ENCODE measurements at places on chromosomes 13 and 19.

GRCh38 chr13:46184277-46184699 is 2.3 kb upstream of the LCP1 start:
- no peaks in the 10 kb centered on the region for H3K27me3 ChIP-seq
- H3K27ac ChIP-seq: no peak overlapping the region
- DNase-seq: no peak
- no peak overlapping the region for H3K4me3 ChIP-seq
- peaks cover 24% of the 10 kb centered on the region for H3K4me1 ChIP-seq
- no peaks in the 10 kb centered on the region for H3K36me3 ChIP-seq

DNA sequence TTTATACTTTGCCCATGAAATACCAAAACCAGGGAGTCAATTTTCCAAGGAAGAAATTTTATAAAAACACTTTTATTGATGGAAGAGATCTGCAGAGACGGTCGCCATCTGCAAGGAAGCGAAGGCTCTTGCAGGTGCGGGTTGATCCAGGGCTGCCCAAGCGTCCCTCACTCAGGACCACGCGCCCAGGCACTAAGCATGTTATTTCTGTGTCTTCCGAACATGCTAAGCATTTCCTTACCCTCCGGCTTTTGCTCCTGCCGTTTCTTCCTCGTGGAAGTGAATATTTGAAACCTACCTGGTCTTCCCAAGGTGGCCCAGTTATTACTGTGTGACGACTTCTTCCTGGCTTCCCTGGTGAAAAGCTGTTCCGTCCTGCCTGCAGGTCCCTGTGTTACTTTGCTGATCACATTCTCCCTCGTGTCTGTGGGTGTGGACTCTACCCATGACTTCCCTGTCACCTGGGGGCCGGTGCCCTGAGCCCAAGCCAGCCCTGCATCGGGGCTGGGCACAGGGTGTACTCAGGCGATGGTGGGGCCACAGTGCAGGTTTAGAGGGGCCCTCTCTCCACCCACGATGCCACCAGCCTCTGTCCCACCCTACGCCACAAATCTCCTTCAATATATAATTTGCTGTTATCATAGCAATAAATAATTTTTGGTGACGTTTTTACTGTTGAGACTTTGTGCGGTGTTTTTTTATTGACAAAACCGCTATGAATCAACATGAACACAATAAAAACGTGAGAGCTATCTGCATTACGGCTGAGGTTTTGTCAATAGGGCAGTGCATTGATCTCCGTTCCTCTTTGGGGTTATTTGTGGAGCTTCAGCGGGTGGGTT is 119.4 kb downstream of the URI1 start:
- H3K36me3 ChIP-seq: no peaks in the 10 kb centered on the region
- H3K27ac ChIP-seq: peak overlapping the region; percentile 8
- no peak for DNase-seq
- H3K27me3 ChIP-seq: peaks cover 7% of the 10 kb centered on the region
- H3K4me1 ChIP-seq: peaks cover 8% of the 10 kb centered on the region
- H3K4me3 ChIP-seq: no peak overlapping the region

- no peak overlapping the region for H3K4me3 ChIP-seq
- peaks cover 4% of the 10 kb centered on the region for H3K4me1 ChIP-seq
- H3K27ac ChIP-seq: no peak overlapping the region
- no peak for DNase-seq
- H3K36me3 ChIP-seq: peaks cover 17% of the 10 kb centered on the region
- no peaks in the 10 kb centered on the region for H3K27me3 ChIP-seq
Observed at GRCh38 chr13:38804061-38804460, 117.2 kb downstream of the FREM2 start.

- DNase-seq: no peak
- H3K27me3 ChIP-seq: no peaks in the 10 kb centered on the region
- peaks cover 9% of the 10 kb centered on the region for H3K36me3 ChIP-seq
- peaks cover 5% of the 10 kb centered on the region for H3K4me1 ChIP-seq
Observed at GRCh38 chr19:5635427-5635826, 12.5 kb downstream of the SAFB start.

- H3K4me1 ChIP-seq: peaks cover 16% of the 10 kb centered on the region
- DNase-seq: no peak
- peaks cover 15% of the 10 kb centered on the region for H3K27me3 ChIP-seq
- no peak overlapping the region for H3K27ac ChIP-seq
- no peaks in the 10 kb centered on the region for H3K36me3 ChIP-seq
Observed at GRCh38 chr19:12786141-12786870, 5.0 kb upstream of the JUNB start.

DNA sequence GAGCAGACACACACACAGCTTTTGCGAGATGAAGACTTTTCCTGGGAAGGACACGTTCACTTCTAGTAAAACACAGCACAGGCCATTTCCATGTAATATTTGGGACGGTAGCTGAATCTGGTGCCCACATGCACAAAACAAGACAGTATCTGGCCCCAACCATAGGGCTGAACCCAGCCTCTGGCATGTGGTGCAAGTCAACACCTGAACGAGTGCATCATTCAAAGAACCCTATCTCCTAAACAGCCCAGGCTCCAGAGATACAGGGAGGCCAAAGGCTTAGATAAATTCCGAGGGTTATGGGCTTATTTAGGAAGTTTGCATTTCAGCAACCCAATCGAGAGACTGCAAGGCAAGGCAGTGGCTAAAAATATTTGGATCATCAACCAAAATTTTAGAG is 2.7 kb upstream of the TFDP1 start:
- H3K27me3 ChIP-seq: no peaks in the 10 kb centered on the region
- no peak overlapping the region for H3K27ac ChIP-seq
- peaks cover 2% of the 10 kb centered on the region for H3K36me3 ChIP-seq
- H3K4me1 ChIP-seq: peaks cover 10% of the 10 kb centered on the region
- H3K4me3 ChIP-seq: no peak overlapping the region
